Transverse colon (tissue), 4 donors: ENCODE measurements at places on chromosomes 16 and 17. TPM values are rescaled to one million over a fixed set of nuclear protein-coding genes. Genes with fewer than 3 reads are reported as not detected.

KRT28 gene
- not detected for total RNA-seq

KRTAP1-5 gene
- not detected for total RNA-seq

- H3K4me3 ChIP-seq = no peak overlapping the region
- H3K27me3 ChIP-seq = no peaks in the 10 kb centered on the region
- no peaks in the 10 kb centered on the region for H3K36me3 ChIP-seq
- H3K27ac ChIP-seq = peak overlapping the region; percentile 46
These were observed 33.3 kb downstream of the PECAM1 start for GRCh38 chr17:64357191-64357981.

GRCh38 chr16:81796035-81796434 is 16.9 kb downstream of the PLCG2 start:
- H3K4me1 ChIP-seq = no peaks in the 10 kb centered on the region
- peak; percentile 31 for DNase-seq
- H3K4me3 ChIP-seq = no peak overlapping the region
- no peaks in the 10 kb centered on the region for H3K27me3 ChIP-seq
- H3K36me3 ChIP-seq = no peaks in the 10 kb centered on the region

DNA sequence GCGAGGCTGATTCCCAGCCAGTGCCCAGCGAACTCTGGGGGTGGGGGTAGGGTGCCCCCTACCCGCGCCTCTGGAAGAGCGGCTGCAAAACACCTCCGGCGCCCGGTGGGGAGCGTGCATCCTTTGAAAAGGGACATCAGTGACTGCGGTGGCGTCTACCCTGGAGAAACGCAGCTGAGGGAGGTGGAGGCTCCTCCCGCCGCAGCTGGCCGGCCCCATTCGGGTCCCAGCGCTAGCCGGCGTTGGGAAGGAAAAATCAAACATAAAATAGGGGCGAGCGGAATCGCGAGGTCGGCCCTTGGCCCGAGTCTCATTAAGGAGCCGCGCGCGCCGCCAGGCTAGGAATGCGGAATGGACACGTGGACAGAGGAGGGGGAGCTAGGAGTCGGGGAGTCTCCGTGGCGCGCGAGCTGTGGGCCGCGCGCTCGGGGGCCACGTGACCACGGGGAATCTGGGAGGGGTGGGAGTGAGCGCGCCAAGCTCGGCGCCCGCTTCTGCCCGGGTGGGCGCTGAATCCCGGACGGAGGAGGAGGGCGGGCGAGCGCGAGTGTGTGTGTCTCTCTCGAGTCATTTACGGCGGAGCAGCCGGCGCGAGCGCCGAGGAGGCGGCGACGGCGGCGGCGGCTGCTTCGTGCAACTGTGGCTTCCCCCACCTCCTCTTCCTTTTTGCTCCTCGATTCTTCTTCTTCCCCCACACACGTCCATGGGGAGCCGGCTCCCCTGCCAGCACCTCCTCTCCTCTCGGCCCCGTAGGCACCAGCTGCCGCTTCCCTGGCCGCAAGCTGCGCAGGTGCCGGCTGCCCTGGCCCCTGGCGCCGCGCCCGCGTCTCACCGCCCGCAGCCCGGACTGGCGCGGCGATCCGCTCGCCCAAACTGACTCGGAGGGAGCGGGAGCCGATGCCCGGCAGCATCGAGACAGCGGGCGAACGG is at the start of gene TMEM132E:
TSS of gene TMEM132E (plus strand) at position 566 of the 930 bp plus-strand sequence. CDS start 1,495 bp downstream, outside the sequence.
- peak; percentile 13 for DNase-seq
- H3K36me3 ChIP-seq = no peaks in the 10 kb centered on the region
- H3K27ac ChIP-seq = no peak within 1 kb of the TSS
- peak within 1 kb of the TSS; percentile 44 for H3K4me3 ChIP-seq

DNA sequence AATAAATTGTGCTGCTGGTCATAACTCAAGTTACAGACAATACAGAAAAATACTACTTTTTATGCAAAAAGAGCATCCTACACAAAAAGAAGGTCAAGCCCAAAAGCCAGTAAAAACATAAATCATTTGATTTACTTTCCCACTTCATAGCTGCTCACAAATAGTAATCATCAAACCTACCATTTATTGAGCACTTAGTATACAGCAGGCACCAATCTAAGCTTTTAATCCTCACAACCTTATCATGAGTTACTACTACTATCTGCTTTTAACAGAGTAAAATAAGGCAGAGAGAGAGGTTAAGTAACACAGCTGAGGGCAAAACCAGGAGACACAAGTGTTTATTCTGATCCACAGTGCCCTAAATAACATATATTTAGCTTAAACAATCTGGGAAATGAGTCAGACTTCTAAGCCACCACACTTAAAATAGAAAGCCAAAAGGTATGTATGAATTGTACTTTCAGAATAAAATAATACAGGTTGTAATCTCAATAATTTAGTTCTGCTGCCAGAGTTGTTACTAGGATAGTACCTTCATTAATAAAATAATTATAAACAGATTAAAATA is 1.7 kb upstream of the AARS1 start:
- no peak overlapping the region for H3K27ac ChIP-seq
- no peak for DNase-seq
- H3K36me3 ChIP-seq = no peaks in the 10 kb centered on the region
- peaks cover 16% of the 10 kb centered on the region for H3K4me1 ChIP-seq
- no peaks in the 10 kb centered on the region for H3K27me3 ChIP-seq

DNA sequence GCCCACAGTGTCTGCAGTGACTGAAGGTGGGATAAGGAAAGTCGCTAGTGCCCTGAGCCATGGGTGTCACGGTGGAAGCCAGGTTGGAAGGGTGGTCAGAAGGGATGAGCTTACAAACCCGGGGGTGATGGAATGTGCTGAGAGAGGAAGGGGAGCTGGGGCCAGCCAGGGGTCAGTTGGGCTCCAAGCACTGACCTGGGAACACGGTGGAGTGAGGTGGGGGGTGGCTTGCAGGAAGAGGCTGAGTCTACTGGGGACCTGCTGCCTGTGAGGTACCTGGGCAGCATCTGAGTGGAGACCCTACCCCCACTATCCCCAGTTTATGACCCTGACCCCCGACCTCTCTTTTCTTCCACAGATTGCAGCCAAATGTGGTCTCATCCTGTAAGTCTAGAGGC is 3.1 kb downstream of the TMEM92 start:
- H3K27ac ChIP-seq = no peak overlapping the region
- no peaks in the 10 kb centered on the region for H3K36me3 ChIP-seq
- H3K4me1 ChIP-seq = peaks cover 49% of the 10 kb centered on the region
- no peak for DNase-seq
- no peak overlapping the region for H3K4me3 ChIP-seq

GRCh38 chr17:1056761-1057160 is 59.8 kb downstream of the TIMM22 start:
- H3K27ac ChIP-seq = no peak overlapping the region
- DNase-seq = no peak
- no peaks in the 10 kb centered on the region for H3K27me3 ChIP-seq
